ENCODE measurements at places on chromosomes 6 and 20.

DNA sequence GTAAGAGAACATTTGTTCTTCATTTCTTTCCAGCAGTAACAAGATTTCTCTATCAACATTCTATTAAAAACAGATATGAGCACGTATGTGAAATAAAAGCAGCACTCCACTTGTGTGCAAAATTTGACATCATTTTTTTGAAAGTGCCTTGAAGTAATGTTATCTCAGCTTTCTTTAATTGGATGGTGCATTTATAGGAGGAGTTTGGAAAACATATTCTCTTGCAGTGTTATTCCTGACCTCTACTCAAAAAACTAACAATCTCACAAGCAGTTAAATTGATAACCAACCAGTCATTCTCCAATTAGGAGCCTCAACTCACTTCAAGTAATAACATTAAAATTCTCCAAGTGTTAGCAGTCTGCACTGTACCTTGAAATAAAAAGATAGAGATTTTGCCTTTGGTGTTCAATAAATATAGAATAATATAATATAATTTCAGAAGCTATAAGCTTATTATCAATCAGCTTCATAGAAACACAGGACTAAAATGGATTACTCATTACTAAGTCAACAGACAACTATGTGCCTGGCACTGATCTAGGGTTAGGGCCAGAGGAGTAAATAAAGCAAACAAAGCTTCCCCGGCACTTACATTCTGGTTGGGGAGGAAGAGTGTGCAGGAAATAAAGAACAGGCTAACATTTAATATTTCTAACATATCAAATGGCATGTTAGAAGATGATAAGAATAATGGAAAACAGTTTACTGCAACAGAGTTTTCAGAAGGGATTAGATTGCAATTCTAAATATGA lies 149.0 kb upstream of the SGK1 start:
- no peak for DNase-seq

- no peak for DNase-seq
Observed at GRCh38 chr20:57795342-57795697, 85.5 kb upstream of the PMEPA1 start.

DNA sequence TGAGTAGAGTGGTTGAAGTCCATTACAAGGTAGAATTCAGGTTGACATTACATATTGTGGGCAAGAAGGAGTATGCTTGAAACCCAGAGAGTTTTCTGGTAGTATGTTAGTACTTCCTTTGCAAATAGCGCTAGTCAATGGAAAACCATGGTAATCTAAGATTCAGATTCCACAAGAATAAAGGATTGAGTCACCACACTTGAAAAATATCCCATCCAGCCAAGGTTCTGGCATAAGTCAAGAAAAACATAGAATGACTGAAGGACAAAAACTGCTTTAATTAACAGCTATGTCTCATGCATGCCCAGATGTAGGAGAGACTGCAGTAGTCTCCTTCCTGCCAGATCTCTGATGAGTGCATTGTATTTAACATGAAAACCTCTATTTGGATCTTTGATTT lies 469.8 kb downstream of the BMP2 start:
- DNase-seq = no peak

GRCh38 chr6:51706086-51706485 lies 381.3 kb downstream of the PKHD1 start:
- no peak for DNase-seq

- DNase-seq = no peak
Observed at GRCh38 chr6:32935551-32936238, 5.1 kb downstream of the HLA-DMB start.

GRCh38 chr6:17904491-17905120 lies 82.8 kb downstream of the KIF13A start:
- no peak for DNase-seq

GRCh38 chr20:19932170-19932667 lies 84.9 kb upstream of the NAA20 start:
- no peak for DNase-seq

DNA sequence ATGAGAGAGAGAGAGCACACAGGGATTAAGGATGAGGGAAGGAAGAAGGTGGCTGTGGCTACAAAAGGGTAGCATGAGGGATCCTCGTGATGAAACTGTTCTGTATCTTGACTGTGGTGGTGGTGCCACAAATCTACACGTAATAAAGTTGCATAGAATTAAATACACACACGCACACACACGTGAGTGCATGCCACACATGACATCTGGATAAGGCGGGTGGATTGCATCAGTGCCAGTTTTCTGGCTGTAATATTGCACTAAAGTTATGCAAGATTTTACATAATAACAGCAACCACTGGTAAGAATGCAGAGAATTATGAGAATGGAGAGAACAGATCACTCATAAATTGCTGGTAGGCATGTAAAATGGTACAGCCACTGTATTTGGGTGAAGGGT lies 16.9 kb upstream of the STK35 start:
- no peak for DNase-seq

GRCh38 chr20:63004607-63005364 lies 2.0 kb downstream of the BHLHE23 start:
- no peak for DNase-seq

DNA sequence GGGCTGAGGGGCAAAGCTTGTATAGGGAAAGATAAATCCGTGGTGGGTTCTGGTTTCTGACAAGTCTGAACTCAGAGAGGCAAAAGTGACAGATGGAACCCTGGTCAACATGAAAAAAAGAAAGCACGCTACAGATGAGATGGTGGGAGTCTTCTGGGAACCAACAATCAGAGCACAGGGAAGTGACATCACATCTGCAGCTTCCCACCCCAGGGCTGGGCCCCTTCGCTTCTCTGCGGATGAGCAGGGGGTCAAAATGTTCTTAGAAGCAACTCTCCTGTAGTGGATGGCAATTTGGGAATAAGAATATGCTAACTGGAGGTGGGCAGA lies 129.2 kb upstream of the AKAP12 start:
- DNase-seq = no peak

DNA sequence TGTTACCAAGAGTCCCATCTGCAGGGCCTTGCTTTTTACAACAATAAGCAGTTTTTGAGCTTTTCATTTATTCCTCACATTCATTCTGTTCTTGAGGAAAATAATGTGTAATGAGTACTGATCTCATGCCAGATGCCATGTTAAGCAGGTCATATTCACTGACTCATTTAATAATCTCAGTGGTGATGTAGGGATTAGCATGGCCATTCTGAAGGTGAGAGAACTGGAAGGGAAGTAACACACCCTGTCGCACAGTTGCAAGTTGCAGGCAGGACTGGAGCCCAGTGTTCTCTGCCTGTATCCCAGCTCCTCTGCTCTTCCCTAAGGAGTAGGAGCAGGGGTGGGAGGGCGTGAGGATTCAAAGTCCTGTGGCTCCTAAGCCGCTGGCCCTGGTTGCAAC lies 5.6 kb downstream of the PCIF1 start:
- DNase-seq = no peak

Data from NCI-H526 (cell line).